ENCODE measurements at places on chromosomes 16 and 17. TPM values are rescaled to one million over a fixed set of nuclear protein-coding genes. Genes with fewer than 3 reads are reported as not detected.

Gene SAMD14
- total RNA-seq = 0.56 TPM

Gene ULK2
- 14.9 TPM for total RNA-seq

Gene TEKT5
- 0.17 TPM for total RNA-seq

Gene PERCC1
- total RNA-seq = not detected

Gene CTDNEP1
- 238 TPM for total RNA-seq

Gene ATP1B2
- 0.17 TPM for total RNA-seq
